ENCODE measurements at places on chromosomes 3 and 15.

DNA sequence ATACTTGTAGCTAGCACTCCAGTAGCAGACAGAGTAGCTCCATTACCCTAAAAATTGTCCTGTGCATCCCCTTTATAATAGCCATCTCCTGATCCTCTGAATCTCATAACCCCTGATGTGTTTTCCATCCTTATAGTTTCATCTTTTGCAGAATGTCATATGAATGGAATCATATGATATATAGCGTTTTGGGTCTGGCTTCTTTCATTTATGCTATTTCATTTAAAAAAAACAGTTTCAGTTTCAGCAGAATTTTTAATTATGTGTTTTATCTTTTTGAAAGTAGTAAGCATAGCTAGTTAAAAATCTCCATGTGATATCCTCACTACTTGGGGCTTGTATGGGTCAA, 132.7 kb downstream of the KLF13 start:
- no peak for DNase-seq

DNA sequence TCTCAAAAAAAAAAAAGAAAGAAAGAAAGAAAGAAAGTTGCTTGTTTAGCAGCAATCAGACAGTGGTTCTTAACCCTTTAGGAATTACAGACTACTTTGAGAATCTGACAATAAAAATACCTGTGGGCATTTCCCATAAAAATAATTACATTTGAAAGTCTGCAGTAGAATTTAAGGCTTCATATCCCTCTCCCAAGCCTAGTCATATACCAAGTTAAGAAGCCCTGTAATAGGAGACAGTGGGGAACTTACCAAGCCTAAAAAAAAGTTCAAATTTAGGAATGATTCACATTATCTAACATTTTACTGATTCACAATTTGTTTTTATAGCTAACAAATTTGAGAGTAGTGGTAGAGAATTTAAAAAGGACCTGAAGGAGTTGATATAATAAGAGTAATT, 47.5 kb downstream of the LRRFIP2 start:
- DNase-seq, result no peak

- no peak for DNase-seq
Measured at GRCh38 chr15:68578175-68578979, 416 bp upstream of the CORO2B start.

GRCh38 chr15:74109713-74110112, 20.7 kb upstream of the ISLR2 start:
- no peak for DNase-seq

DNA sequence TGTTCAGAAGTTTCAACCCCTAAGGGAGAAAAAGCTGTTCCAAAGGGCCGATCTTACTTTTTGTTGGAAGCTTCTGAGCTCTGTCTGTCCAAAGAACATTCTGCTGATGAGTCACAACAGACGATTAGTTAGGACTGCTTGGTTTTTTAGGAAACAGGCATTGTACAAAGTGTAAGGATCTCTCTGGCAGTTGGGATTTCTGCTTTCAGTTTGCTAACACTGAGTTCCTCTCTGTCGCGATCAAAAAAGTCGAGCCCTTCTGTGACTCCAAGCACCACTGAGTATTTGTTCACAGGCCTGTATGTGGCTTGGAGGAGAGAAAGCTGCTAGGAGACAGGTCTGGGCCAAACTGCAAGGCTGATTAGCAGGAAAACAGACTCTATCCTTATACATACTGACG, 91.8 kb upstream of the PFN2 start:
- DNase-seq, result no peak
